IMR-90 (cell line): ENCODE measurements at places on chromosomes 3 and 15. TPM values are rescaled to one million over a fixed set of nuclear protein-coding genes. Genes with fewer than 3 reads are reported as not detected.

The AMT gene
- 0.28 and 0.36 TPM in 2 replicates for total RNA-seq

The TUSC7 gene
- not detected in 2 replicates for total RNA-seq

The IL12A gene
- 0.90 and 1.1 TPM in 2 replicates for total RNA-seq

The PSTPIP1 gene
- total RNA-seq = 0.36 and 0.56 TPM in 2 replicates

The ST6GAL1 gene
- 1.4 and 1.7 TPM in 2 replicates for total RNA-seq

The PRRT3 gene
- 0.72 and 1.4 TPM in 2 replicates for total RNA-seq

- no peak for DNase-seq
Measured at GRCh38 chr3:74387111-74387735, 227.2 kb downstream of the CNTN3 start.

DNA sequence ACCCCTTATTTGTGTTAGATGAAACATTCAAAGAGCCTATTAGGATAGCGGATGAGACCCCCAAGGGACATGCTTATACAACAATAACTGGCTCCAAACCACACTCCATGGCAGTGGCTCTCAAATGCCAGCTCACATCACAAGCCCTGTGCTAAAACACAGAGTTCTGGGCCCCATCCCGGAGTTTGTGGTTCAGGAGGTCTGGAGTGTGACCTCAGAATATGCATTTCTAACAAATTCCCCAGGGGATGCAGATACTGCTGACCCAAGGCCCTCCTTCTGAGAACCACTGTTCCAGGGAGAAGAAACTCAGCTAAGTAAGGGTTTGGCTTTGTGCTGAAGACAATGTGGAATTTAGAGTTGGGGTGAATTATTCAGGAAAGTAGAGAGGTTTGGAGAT lies 3.6 kb downstream of the CCRL2 start:
- DNase-seq = no peak

GRCh38 chr3:114308830-114309229 lies 15.0 kb downstream of the TIGIT start:
- no peak for DNase-seq

DNA sequence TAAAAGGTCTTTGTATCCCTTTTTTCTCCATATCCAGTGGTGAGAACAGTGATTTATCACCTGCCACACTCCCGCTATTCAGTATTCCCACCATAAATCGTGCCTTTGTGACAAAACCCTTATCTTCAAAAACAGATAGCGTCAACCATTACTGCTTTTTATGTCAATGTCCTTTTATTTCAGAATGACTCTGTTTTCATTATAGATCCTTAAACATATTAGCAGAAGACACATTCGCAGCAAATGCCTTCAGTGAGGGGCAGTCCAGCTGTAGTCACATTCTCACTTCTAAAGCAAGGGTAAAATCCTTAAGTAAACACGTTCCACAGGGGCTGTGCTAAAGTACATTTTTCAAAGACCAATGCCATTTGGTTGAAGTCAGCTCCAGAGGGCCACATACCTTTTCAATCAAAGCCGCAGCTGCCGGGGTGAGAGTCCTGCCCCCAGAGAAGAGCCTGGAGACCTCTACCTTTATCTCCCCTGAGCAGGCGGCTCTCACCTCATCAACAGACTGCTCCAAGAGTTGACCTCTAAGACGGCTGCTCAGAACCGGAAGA lies 53.4 kb downstream of the PDZRN3 start:
- DNase-seq = no peak

- DNase-seq = peak; percentile 47
Measured at GRCh38 chr3:166455744-166456143, 618.5 kb upstream of the BCHE start.

GRCh38 chr3:47747558-47747957 lies 34.1 kb downstream of the SMARCC1 start:
- no peak for DNase-seq

GRCh38 chr3:171157286-171157685 lies 130.8 kb upstream of the SLC2A2 start:
- DNase-seq = no peak

DNA sequence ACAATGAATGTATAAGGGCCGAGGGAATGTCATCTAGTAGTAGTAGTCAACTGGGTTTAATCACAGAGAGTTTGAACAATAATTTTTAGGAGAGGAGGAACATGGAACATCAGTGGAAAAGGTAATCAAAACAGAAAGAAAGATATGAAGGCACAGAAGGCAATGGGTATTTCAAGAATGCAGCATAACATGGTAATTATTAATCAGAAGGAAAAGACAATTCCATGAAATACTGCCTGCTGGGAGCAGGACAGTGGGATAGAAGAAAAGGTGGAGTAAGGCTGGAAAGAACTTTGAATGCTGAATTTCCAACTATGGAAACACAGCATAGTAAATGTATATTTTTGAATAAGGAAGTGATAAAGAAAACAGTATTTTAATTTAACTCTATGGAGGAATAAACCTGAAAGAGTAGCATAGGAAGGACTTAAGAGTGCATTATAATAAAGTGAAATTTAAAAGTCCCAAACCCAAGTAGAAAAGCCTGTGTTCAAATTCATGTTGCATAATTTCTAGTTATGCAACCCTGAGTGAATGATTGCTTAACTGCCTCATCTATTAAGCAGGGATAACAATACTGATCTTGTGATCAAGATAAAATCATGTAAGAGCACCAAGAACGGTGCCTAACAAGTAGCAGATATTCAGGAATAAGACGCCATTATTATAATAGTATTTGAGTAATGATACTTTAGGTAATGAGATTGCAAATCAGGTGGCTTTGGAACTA lies 357.7 kb downstream of the TBC1D5 start:
- DNase-seq = peak; percentile 6

- no peak for DNase-seq
Measured at GRCh38 chr3:36945333-36945980, 603 bp upstream of the TRANK1 start.

DNA sequence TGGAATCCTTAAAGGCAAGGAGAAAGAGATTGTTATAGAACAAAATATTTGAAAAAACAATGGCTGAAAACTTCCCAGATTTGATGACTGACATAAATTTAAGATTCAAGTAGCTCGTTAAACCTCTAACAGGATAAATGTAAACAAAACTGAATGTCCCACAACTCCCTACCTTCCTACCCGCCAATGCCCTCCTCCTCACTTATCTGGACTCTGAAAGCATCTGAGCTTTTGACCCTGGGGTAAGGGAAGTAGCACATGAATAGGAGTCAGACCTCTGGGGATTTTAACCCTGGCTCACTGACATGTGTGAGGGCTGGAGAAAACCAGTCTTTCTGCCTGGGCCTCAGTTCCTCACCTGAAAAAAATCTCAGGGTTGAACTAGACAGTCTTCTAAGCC lies 26.9 kb downstream of the CYP19A1 start:
- DNase-seq = no peak

- no peak for DNase-seq
Measured at GRCh38 chr3:186587183-186587582, 16.7 kb downstream of the DNAJB11 start.

- peak; percentile 2 for DNase-seq
Measured at GRCh38 chr3:39505866-39506742, 38.6 kb downstream of the MOBP start.

- DNase-seq = no peak
Measured at GRCh38 chr15:81941479-81941878, 104.3 kb downstream of the MEX3B start.

- no peak for DNase-seq
Measured at GRCh38 chr15:80431635-80432344, 27.6 kb downstream of the ARNT2 start.

DNA sequence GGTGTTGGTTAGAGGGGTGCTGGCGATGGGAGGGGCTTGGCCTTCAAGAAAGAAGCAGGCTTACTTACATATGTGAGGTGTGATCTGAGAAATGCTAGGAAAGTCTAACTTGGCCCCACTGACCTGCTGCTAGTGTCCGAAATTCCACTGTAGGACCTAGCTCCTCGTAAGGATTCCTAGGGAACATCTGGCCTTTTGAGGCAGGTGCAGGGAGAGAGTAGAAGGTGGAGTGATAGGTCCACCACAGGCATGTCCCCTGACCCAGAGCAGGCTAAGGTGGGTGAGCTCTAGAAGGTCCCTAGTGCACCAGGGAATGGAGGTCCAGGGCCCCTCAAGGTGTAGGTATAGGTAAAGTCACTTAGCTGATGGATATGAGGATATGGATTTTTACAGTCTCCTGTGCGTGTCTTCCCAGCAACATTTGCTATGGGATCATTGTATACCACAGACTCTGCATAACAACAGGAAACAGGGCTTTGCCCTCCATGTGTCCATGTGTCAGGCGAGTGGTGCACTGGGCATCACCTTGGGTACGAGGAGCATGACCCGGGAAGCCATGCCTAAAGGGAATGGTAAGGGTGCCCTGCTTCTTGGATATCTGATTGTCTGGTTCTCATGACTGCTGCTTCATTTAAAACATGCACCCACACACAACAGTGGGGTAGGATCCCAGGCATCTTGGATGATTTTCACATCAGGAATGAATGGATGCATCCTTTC lies 32.6 kb downstream of the POMGNT2 start:
- DNase-seq = no peak

- DNase-seq = no peak
Measured at GRCh38 chr15:66134284-66134683, 119.3 kb downstream of the MEGF11 start.

DNA sequence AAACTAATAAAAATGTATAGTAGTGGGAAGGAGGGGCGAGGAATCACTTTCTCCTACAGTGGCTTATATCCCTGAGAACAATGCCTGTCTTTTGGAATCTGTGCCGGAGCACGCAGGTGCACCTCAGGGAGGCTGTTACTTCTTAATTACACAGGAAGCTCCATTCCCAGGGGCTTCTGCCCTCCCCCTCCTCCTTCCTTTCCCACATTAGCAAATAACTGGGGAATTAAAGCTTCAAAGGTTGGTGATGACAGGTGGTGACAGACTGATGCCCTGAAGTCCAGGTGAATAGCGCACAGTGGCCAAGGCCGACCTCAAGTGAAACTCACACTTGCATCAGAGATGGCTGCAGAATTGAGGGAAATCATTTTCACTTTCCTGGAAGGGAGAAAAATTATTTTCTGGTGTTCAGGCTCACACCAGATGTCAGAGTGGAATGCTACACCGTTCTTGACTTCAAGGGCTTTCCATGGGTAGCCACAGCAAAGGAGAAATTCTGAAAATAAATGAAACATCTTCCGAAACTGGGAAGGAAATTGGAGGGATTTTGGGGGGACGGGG lies 3.7 kb downstream of the GRAMD2A start:
- DNase-seq = no peak

GRCh38 chr3:11240496-11240895 lies 31.7 kb upstream of the ATG7 start:
- DNase-seq = no peak
